T47D (cell line): ENCODE measurements at places on chromosomes 13 and 19.
A peak's percentile ranks its signal among the peaks of the same experiment; 100 is the strongest.

GRCh38 chr13:94705081-94706030, 7.0 kb downstream of the SOX21 start:
- no peak for DNase-seq

GRCh38 chr19:29908963-29909944, 32.8 kb upstream of the URI1 start:
- no peak for DNase-seq

- DNase-seq, result no peak
These were observed 540.0 kb downstream of the LMO7 start for GRCh38 chr13:76175961-76176725.

DNA sequence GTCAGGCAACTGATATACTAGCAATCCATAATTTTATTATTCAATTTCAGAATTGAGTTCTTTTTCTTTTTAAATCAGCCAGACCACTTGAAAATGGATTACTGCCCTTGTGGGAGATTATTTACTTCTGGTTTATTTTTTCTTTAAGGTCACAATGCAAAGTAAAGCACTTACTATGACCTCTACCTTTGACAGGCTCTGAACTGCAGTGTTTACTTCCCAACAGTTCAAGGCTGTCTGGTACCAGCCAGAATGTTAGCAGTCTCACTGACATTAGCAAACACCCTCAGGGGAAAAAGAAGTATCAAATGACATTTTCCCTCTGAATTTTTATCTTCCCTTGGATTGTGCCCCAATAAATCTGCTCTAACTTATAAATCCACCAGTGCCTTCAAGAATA, 57.5 kb downstream of the RAP2A start:
- DNase-seq, result peak; percentile 41

DNA sequence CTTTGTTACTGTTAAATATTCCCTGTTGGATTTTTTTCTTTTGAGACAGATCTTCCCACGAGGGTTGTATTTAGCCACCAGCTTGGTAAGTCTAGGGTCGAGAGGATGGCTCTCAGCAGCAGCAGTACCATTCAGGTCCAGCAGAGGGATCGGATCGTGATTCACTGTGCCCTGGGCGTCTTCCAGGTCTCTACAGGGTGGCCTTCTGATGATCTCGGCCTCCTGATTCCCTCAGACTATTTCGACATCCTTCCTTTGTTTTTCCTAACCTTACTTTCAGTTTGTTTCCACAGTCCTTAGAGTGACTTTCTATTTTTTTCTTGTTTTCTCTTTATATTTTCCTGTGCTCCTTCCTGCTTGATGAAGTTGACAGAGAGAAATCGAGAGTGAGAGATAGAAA, 1436.9 kb downstream of the UQCRFS1 start:
- no peak for DNase-seq

- DNase-seq, result no peak
These were observed 17.8 kb upstream of the LGALS16 start for GRCh38 chr19:39637891-39638290.

- no peak for DNase-seq
These were observed 16.6 kb downstream of the PLK5 start for GRCh38 chr19:1540365-1540925.

- DNase-seq, result no peak
These were observed 81.1 kb downstream of the COL4A1 start for GRCh38 chr13:110225609-110226574.

- no peak for DNase-seq
These were observed 93.3 kb upstream of the ATXN8OS start for GRCh38 chr13:70014337-70014736.

DNA sequence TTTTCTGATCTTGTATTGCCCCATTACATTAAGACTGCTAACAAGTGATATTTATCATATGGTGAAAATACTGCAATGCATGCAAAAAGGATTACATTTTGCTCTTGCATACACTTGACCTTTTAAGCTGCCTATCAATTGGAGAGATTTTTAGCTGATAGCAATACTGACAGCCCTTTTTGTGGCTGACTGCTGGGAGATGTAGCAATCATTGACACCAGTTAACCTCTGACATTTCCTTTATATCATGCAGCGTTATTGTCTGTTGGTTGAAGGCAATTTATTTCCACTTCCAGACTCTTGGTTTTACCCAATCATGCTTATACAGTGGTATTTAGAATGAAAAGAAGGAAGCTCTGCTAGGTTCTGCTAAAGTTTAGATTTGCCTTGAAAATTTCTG, 364.0 kb downstream of the LMO7 start:
- no peak for DNase-seq

- no peak for DNase-seq
These were observed at the start of gene THSD1 for GRCh38 chr13:52405767-52406494. THSD1 (minus strand) TSS chr13:52406172; CDS start chr13:52402600, 3,572 bp downstream.

DNA sequence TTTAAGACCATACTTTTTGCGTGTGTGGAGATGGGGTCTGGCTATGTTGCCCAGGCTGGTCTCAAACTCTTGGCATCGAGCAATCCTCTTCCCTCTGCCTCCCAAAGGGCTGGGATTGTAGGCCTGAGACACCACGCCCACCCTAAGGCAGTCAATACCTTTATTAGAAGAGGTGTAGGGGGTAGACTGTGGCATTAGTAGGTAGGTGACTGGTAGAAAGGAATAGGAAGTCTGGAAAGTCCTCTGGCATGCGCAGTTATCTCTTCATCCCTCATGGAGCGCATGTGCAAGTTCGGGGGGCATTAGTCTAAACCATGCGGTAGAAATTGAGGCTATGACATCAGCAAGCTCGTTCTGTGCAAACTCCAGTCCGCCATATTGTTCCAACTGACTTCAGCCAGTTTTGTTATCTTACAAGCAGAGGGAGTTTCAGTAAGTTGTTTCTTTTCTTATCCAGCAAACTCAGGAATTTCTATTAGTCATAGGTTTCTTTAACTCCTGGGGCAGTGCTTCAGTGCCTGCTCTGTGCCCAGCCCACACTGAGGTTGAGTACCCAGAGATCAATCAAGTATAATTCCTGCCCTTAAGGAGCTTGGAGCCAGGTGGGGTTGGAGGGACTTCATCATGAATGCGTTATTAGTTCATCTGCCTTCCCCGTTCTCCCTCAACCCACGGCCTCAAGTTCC, 7.3 kb upstream of the RANBP3 start:
- DNase-seq, result no peak

GRCh38 chr13:36355632-36356031, 9.4 kb upstream of the SPART start:
- DNase-seq, result no peak

- no peak for DNase-seq
These were observed 1.2 kb downstream of the BRCA2 start for GRCh38 chr13:32316501-32316900.

DNA sequence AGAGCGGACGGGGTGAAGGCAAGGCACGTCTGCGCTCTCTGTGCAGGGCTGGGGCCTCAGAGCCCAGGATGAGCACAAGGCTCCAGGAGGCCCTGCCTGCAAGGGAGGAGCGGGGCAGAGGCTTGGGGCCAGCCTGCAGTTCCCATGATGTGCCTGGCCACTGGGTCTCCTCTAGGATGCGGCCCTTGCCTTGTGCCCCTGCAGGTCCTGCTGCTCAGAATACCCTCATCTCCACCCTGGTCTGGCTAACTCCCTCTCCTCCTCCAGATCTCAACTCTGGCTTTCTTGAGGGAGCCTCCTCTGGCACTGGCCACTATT, 27.8 kb downstream of the ELAVL1 start:
- no peak for DNase-seq

DNA sequence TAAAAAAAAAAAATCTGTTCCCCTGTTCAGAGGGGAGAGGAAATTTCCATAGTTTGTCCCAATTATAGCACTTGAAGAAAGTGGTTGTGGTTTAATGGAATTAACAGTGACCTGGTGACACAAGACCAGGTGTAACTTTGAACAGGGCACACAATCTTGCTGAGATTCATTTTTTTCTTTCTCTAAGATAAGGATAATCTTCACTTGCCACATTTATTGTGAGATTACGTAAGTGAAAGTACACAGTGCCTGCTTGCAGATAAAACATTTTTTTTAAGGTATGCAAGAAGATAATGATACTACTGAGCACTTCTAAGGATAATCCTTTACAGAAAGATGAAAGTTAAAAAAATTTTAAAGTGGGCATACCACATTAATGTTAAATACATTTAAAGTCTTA, 448.1 kb downstream of the DIAPH3 start:
- no peak for DNase-seq

DNA sequence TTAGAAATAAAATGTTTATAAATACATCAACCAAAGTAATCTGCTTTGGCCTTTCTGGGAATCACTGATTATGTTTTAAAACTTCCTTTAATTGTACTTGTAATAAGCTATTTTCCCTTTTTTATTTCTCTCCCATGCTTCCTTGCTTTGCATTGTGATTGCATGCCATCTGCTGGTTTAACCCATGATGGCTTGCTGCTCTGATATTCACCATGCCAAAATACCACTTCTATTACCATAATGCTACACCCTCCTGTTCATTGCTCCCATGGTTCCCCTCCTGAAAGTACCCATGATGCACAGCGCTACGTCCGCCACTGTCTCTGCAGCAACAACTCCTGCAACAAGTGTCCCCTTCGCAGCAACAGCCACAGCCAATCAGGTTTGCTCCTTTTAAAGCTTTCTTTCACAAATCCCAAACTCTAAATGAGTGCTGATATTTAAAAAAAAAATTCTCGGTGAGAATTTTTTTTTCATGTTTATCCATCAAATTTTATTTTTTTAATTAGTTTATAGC, 67.7 kb upstream of the RAP2A start:
- DNase-seq, result no peak

DNA sequence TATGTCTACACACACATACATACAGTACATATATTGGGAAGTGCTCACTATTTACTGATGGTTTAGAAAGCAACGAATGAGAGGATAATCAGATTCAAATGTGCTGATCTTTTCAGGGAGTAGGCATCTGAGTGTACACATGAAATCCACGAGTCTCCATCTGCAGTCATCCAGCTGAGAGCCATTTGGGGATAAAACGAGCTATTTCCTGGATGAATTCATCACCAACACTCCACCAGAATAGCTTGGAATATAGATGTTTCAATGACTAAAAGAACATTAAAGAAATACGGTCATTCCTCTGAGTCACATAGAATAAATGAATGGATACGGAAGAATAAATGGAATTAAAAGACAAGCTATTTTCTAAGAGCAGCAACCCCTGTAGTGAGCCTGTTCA, 721.6 kb upstream of the ARGLU1 start:
- DNase-seq, result no peak

GRCh38 chr13:22126433-22127021, 455.7 kb downstream of the FGF9 start:
- DNase-seq, result no peak

DNA sequence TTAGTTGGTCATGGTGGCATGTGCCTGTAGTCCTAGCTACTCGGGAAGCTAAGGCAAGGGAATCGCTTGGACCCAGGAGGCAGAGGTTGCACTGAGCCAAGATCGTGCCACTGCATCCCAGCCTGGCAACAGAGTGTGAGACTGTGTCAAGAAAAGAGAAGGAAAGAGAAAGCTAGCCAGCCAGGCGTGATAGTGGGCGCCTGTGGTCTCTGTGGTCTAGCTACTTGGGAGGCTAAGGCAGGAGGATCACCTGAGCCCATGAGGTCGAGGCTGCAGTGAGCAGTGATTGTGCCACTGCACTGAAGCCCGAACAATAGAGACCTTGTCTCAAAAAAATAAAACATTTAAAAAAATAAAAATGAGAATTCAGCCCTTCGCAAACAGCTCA, 33.3 kb downstream of the TIMM13 start:
- DNase-seq, result no peak

DNA sequence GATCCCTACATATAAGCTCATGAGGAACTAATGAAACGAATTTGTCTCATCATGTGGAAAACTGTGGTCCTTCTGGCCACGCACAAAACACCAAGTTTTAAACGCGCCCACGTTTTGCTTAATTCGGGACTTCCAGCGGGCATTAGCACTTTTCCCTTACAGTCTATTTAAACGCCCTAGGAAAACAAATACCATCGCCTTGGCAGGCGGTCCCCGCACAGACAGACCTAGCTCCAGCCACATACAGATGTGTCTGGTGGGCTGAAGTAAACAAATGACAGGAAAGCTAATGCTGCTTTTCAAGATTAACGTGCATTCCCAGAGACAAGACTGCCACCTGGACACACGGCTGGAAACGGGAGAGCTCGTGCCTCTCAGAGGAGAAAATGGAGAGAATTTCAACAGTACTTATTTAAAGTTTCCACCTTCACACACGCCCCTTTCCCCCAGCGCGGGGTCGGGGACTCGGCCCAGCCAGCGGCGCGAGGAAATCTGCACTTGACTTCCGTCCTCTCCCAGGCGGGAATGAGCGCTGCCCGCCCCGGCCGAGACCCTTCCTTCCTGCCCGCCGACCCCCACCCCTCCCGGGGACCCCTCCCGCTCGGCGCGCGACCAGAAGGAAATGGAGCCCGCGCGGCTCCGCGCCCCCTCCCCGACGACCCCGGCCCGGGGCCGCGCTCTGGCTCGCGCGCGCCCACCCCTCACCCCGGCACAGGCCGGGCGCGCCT, 931 bp downstream of the USP12 start:
- DNase-seq, result peak; percentile 52

- DNase-seq, result no peak
These were observed 386.8 kb upstream of the DACH1 start for GRCh38 chr13:72253754-72254153.

- DNase-seq, result peak; percentile 82
These were observed 25.0 kb upstream of the FXYD3 start for GRCh38 chr19:35090506-35091214.

DNA sequence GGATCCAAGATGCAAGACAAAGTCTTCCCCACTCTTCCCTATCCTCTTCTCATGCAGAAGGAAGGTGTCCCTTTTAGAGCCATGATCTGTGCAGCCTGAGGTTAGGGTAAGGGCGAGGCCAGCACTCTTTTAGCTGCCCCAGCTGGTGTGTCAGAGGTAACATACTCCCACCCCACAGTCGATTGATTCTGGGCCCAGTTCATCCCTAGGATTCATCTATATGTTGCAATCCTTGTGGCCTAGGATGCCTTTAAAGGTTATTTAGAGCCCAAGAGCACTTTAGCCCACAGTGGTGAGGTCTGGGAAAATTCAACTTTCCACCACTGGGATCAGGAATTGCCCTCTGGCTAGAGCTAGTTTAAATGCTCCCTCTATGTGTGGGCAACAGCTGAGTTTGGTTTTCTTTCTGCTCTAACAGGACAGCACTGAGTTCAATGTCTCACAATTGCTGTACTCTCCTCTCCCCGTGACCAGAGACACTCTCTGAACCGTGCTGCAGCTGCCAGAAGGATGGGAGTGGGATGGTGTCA, 201.3 kb upstream of the SERP2 start:
- no peak for DNase-seq

DNA sequence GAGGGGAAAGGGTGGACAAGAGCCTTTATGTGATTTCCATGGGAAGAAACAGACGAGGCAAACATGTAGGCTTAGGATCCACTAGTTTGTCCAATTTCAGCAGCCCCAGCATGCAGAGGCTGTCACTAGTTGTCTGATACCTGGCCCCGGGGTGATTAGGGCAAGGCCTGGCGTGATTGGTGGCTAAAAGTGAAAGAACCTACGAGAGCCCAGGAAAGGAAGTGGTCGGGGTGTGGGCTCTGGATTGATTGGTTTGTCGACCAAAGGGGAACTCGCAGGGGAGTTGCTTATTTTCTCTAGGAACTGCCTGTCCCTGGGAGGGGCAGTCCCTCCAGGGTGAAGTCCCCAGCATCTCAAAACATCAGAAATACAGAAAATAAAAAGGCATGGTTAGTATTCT, 64.2 kb upstream of the UQCRFS1 start:
- DNase-seq, result peak; percentile 49
